ENCODE measurements at places on chromosomes 3 and 15. TPM values are rescaled to one million over a fixed set of nuclear protein-coding genes. Genes with fewer than 3 reads are reported as not detected.

DNA sequence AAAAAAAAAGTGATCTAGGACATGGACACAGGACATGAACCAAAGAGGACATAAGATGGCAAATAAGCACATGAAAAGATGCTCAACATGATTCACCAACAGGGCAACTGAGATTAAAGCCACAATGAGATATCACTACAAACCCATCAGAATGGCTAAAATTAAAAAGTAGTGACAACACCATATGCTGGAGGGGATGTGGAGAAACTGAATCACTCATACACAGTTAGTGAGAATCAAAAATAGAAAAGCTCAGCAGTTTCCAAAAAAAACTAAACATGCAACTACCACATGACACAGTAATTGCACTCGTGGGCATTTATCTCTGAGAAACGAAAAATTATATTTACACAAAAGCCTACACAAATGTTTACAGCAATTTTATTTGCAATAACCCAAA is 27.9 kb upstream of the ACKR4 start:
- DNase-seq = no peak
- no peaks in the 10 kb centered on the region for H3K27me3 ChIP-seq
- no peaks in the 10 kb centered on the region for H3K4me1 ChIP-seq
- no peaks in the 10 kb centered on the region for H3K36me3 ChIP-seq
- no peak overlapping the region for H3K27ac ChIP-seq

DNA sequence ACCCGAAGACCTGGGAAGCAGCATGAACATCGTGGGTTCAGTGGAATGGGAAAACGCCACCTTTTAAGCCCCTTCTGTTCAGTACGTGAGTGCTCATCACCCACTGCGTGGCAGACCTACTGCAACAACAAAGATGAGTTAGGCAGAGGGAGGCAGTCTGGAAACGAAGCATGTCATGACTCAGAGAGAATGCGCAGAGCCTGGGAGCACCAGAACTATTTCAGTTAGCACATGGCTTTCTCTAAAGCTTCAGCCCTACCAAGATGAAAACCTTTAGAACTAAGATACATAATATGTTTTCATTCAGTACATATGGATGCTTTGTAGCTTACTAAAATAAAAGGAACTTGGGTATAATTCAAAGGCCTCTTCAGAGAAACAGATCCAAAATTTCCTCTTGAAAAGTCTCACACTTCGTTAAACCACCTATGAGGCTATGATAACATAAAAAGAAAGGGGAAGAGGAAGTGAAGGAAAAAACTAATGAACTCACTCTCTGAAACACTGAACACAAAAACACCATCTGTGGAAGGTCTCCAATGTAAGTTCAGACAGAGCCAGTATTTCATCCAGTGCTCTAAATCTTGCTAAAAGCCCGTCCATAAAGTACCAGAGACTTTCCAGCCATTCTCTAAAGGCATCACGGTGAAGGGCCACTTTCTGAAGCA is 140.1 kb downstream of the OCA2 start:
- no peaks in the 10 kb centered on the region for H3K4me1 ChIP-seq
- no peak overlapping the region for H3K4me3 ChIP-seq
- no peaks in the 10 kb centered on the region for H3K36me3 ChIP-seq
- H3K27ac ChIP-seq = peak overlapping the region; percentile 62

The TF gene
- 3.2 TPM for total RNA-seq

- DNase-seq = no peak
- H3K36me3 ChIP-seq = no peaks in the 10 kb centered on the region
- H3K4me1 ChIP-seq = no peaks in the 10 kb centered on the region
- H3K27ac ChIP-seq = no peak overlapping the region
Measured at GRCh38 chr3:60954048-60954447, 297.2 kb downstream of the FHIT start.

DNA sequence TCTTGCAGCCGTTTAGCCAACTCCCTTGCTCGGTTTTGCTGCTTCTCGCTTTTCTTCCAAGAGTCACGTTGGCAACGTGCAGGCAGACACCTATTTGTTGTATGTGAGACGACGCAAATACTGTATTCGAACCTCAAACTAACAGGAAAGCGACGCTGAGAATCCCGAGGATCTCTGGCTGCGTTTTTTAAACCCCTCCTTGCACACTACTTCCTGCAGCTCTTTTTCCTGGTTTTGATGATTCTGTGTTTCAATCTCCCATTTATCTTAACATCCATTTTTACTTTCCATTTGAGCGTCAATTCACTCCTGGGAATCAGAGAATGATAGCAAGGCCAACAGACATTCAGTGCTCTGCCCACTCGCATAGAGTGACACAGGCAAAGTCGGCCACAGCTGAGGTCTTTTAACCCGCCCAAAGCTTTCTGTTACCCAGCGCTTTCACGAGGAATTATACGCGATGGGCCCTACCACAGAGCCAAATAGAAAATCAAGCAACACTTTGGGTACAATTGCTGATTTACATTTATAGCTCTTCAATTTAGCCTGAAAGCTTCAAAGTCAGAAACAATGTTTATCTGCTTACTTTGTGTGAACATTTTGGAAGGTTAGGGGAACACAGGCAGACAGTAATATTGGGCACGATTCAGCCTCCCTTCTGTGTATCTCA is 1.6 kb upstream of the ANXA2 start:
- no peak overlapping the region for H3K27ac ChIP-seq
- H3K4me3 ChIP-seq = no peak overlapping the region
- DNase-seq = peak; percentile 31
- H3K27me3 ChIP-seq = no peaks in the 10 kb centered on the region

GRCh38 chr3:69613286-69613685 is 126.0 kb upstream of the MITF start:
- DNase-seq = no peak
- no peaks in the 10 kb centered on the region for H3K4me1 ChIP-seq
- H3K4me3 ChIP-seq = no peak overlapping the region

The HTR3E gene
- not detected for total RNA-seq

DNA sequence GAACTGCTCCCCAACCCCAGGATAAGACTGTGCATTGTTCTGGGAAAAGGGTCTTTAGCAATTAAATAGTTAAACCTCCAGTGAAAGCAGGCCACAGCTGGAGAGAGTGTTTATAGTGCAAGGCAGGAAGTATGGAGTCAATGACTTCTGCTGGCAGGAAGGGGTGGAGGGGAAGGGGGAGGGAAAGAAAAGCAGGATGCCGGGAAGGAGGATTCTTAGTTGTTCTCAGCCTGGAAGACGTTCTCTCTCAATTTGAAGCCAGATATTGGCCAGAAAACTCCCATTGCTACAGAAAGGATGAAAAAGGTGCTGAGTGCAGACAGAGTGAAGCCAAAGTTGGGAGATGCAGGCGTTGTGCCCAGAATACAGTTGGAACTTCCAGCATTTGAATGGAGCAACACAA is 35.7 kb upstream of the ACTL6A start:
- no peaks in the 10 kb centered on the region for H3K27me3 ChIP-seq
- H3K36me3 ChIP-seq = no peaks in the 10 kb centered on the region
- no peaks in the 10 kb centered on the region for H3K4me1 ChIP-seq
- no peak overlapping the region for H3K27ac ChIP-seq
- DNase-seq = no peak
- no peak overlapping the region for H3K4me3 ChIP-seq

DNA sequence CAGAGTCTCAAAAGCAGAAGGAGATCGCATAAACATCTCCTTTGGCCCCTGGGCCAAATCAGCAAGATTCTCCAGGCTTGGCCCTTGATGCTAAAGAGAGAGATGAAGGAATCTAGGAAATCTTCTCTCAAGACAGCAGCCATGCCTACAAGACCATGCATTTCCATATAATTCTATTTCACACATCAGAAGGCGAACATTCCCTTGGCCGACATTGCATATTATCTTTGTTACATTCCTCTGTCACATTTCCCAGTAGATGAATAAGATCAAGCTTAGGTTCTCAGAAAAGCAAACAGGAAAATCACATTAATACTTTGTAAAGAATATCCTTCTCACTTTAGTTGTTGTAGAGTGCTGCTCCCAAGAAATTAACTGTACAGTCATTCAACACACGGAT is 21.3 kb downstream of the GASK1A start:
- H3K36me3 ChIP-seq = no peaks in the 10 kb centered on the region
- no peaks in the 10 kb centered on the region for H3K27me3 ChIP-seq
- no peak overlapping the region for H3K4me3 ChIP-seq
- no peak overlapping the region for H3K27ac ChIP-seq

- peaks cover 20% of the 10 kb centered on the region for H3K27me3 ChIP-seq
- H3K36me3 ChIP-seq = no peaks in the 10 kb centered on the region
- no peak overlapping the region for H3K27ac ChIP-seq
- H3K4me1 ChIP-seq = peaks cover 29% of the 10 kb centered on the region
Measured at GRCh38 chr3:184261854-184262763, 756 bp upstream of the CAMK2N2 start.

GRCh38 chr3:142650001-142650693 is 54.0 kb downstream of the PLS1 start:
- H3K4me3 ChIP-seq = no peak overlapping the region
- no peaks in the 10 kb centered on the region for H3K36me3 ChIP-seq
- H3K27me3 ChIP-seq = no peaks in the 10 kb centered on the region
- no peak for DNase-seq
- no peaks in the 10 kb centered on the region for H3K4me1 ChIP-seq

The NEK10 gene
- total RNA-seq = 0.80 TPM

- H3K36me3 ChIP-seq = peaks cover 38% of the 10 kb centered on the region
- no peaks in the 10 kb centered on the region for H3K27me3 ChIP-seq
- H3K27ac ChIP-seq = no peak overlapping the region
Measured at GRCh38 chr15:65266469-65266868, 20.2 kb downstream of the PARP16 start.

- no peaks in the 10 kb centered on the region for H3K4me1 ChIP-seq
- no peak for DNase-seq
- H3K36me3 ChIP-seq = peaks cover 41% of the 10 kb centered on the region
- no peaks in the 10 kb centered on the region for H3K27me3 ChIP-seq
- no peak overlapping the region for H3K27ac ChIP-seq
Measured at GRCh38 chr3:195690951-195691350, 29.8 kb upstream of the MUC20 start.

DNA sequence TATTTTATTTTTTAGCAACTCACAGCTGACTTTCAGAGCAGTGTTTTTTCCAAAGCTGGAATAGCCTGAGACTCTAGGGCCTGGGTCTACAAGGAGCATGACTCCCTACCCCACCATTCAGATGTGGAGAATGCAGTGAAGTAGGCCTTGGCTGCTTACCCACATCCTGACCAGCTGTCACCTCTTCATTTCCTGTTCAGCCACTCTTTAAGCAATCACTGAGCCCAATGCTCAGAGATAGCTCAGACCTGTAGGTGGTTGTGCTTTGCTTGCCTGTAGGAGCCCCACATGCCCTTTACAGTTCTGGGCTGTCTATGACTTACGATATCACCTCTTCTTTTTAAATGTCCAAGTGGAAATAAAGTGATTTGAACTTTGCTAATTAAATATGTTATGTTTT is 148.1 kb downstream of the NEK11 start:
- H3K4me3 ChIP-seq = no peak overlapping the region
- no peaks in the 10 kb centered on the region for H3K36me3 ChIP-seq
- no peaks in the 10 kb centered on the region for H3K27me3 ChIP-seq
- DNase-seq = no peak

DNA sequence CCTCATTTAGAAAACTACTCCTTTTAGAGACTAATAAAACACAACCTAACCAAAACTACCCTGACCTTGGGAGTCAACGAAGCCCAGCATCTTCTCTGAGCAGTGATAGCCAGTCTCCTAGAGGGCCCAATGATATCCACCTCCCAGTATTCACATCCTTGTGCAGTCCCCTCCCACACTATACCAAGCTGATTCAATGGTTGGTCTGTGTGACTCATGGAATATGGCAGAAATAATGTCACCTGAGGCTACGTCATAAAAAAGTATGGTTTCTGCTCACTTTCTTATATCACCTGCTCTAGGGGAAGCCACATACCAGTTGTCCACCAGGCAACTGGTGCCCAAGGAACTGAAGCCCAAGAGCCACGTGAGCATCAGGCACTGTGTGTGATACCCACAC is 21.4 kb upstream of the USF3 start:
- no peaks in the 10 kb centered on the region for H3K4me1 ChIP-seq
- no peaks in the 10 kb centered on the region for H3K27me3 ChIP-seq
- H3K36me3 ChIP-seq = peaks cover 39% of the 10 kb centered on the region
- no peak overlapping the region for H3K4me3 ChIP-seq

DNA sequence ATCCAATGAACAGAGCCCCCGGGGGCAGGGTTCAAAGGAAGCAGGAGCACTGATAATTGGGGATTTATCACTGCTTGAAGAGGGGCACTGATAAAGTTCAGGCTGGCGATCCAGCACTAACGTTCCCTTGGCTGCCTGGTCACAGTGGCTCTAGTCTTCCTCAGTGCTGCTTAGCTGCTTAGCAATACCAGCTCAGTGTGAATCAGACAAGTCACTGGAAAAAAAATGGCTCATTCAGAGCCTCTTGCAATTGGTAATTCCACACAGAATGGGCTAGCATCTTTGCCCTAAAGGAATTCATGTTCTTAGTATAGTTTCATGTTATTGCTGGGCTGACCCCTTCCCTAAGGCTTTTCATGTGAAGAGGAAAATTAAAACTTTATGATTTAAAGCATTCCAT is 95.7 kb upstream of the SLC2A2 start:
- peaks cover 48% of the 10 kb centered on the region for H3K36me3 ChIP-seq
- H3K4me3 ChIP-seq = no peak overlapping the region
- no peaks in the 10 kb centered on the region for H3K27me3 ChIP-seq
- H3K4me1 ChIP-seq = no peaks in the 10 kb centered on the region
- no peak overlapping the region for H3K27ac ChIP-seq

The SH3GL3 gene
- total RNA-seq = not detected

The STAB1 gene
- total RNA-seq = 26.5 TPM

The TNFSF10 gene
- total RNA-seq = 9.5 TPM

The C3orf62 gene
- 12.7 TPM for total RNA-seq

DNA sequence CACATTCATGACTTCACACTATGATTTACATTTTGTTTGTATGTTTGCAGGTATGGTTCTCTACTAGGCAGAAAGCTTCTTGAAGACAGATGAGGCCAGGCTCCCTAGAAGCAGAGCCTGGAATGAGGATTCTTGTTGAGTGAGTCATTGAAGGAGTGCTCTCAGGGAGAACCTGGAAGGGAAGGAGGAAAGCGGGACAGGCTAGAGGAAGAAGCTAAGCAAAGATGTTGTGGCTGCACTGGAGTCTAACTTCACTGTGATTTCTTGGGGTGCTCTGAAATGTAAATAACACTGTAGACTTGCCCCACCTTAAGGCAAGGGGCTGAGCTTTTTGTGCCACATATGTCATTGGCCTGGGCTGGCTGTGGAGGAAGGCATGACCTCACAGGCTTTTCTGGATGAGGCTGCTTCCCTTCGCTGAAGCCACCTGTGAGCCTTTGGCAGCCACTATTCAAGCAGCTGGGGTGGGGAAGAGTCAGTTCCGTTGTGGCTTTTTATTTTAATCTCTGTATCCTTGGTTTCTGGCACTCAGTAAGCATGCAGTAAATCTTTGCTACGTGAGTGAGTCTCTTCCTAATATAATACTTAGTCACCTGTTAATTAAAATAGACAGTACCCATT is 307.3 kb downstream of the SV2B start:
- H3K27ac ChIP-seq = no peak overlapping the region
- peaks cover 6% of the 10 kb centered on the region for H3K4me1 ChIP-seq
- no peak overlapping the region for H3K4me3 ChIP-seq
- DNase-seq = peak; percentile 27

GRCh38 chr15:90042766-90043529 is 41.8 kb downstream of the ZNF710 start:
- no peak for DNase-seq
- no peaks in the 10 kb centered on the region for H3K36me3 ChIP-seq
- no peaks in the 10 kb centered on the region for H3K27me3 ChIP-seq
- H3K27ac ChIP-seq = no peak overlapping the region
- H3K4me3 ChIP-seq = no peak overlapping the region

- H3K4me1 ChIP-seq = no peaks in the 10 kb centered on the region
- DNase-seq = no peak
- peaks cover 2% of the 10 kb centered on the region for H3K27me3 ChIP-seq
- no peak overlapping the region for H3K4me3 ChIP-seq
- no peaks in the 10 kb centered on the region for H3K36me3 ChIP-seq
- H3K27ac ChIP-seq = no peak overlapping the region
Measured at GRCh38 chr15:61036136-61036535, 193.0 kb downstream of the RORA start.

Measured in natural killer cell (primary cell).